M059J (cell line): ENCODE measurements at places on chromosomes 5 and 9.
A peak's percentile ranks its signal among the peaks of the same experiment; 100 is the strongest.

GRCh38 chr9:22342491-22343217 is 104.0 kb upstream of the DMRTA1 start:
- DNase-seq, result peak; percentile 86

DNA sequence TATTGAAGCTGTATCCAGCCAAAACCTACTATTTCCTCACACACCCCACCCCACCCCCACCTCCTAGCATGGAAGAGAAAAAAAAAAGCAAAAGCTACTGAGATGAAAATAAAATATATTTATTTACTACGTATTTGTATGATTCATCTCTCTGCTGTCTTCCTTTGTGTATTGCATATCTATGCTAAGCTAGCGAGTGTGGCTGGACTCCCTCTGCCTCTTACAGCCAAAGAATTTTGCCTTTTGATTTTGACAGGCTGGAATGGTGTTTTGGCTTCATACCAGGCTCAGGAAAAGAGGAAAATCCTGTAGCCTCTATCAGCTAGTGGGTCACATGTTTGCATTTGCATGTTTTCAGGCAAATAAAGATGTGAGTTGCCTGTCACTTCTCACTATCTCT is 2.2 kb downstream of the ABLIM3 start:
- peak; percentile 73 for DNase-seq

DNA sequence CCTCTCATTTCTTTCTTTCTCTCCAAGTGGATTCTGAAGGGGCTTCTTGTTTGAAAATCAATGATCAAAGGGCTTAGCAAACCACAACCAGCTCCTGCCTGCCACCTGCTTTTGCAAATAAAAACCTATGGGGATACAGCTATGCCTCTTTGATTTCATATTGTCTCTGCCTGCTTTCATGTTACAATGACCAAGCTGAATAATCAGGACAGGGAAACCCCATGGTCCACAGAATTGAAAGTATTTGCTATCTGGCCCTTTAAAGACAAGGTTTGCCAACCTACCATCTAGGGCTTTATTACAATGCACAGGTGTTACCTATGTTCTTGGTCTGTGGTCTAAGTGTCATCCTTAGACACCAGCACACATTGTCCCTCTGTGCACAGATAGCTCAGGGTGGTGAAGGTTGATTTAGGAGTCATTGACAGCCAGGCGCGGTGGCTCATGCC is 28.8 kb upstream of the PLIN2 start:
- DNase-seq, result no peak

DNA sequence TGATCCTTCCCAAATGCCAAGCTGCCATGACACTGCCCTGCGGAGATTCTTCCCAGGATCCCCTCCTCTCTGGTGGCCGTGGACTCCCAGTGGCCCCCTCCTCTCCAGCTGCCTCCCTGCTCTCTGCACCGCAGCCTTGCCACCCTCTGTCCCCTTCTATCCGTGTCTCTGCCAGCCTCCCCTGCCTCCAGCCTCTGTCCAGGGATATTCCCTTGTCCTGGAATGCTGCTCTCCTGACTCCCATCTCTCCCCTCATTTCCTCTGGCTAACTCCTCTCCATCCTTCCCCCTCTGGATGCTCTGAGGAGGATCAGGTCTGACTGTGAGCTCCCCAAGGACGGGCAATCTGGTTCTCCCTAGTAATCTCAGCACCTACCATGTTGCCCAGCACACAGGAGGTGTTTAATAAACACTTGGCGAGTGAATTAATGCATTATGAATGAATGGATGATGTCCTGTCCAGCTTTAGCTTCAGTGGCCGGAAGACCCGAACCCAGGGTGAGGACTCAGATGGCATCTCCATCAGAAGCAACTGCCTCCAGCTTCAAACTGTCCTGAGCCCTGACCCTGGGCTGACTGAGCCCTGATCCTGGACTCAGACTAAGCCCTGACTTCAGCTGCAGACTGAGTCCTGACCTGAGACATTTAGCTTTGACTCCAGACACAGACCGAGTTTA is 7.5 kb upstream of the CRB2 start:
- no peak for DNase-seq
